ENCODE measurements at places on chromosomes 12 and 14.

DNA sequence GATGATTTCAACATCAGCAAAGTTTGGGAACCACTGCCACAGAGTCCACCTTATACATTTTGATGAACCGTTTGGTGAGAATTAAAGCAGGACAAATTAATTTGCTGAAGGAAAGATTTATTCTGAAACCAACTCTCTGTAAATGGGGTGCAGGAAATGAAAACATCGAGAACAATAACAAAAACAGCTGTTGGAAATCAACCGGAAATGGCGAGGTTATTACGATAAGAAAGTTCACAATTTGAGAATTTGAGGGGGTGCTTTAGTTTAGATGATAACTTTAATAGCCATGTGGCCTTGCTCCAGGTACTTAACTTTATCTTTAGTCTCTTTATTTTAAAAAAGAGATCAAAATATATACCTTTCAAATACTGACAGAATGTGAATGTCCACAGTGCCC, 56.7 kb downstream of the KCNJ8 start:
- DNase-seq: no peak

DNA sequence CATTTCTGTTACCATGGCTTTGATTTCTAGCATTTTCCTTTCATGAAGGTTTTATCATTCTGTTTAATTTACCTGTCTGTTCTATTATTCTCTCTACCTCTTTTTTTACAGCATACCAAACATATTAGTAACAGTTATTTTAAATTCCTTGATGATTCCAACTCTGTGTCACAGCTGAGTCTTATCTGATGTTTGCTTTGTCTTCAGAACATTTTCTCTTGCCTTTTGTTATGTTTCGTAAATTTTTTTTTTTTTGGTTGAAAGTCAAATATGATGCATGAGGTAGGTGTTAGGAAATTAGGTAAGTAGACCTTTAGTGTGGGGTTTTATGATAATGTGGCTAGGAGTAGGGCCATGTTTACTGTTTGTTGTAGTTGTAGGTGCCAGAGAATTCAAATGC, 496.4 kb downstream of the FOXG1 start:
- no peak for DNase-seq

- peak; percentile 25 for DNase-seq
These were observed 7.5 kb downstream of the ITGA5 start for GRCh38 chr12:54411391-54412241.

- peak; percentile 7 for DNase-seq
These were observed 66.7 kb downstream of the RESF1 start for GRCh38 chr12:32025906-32026305.

DNA sequence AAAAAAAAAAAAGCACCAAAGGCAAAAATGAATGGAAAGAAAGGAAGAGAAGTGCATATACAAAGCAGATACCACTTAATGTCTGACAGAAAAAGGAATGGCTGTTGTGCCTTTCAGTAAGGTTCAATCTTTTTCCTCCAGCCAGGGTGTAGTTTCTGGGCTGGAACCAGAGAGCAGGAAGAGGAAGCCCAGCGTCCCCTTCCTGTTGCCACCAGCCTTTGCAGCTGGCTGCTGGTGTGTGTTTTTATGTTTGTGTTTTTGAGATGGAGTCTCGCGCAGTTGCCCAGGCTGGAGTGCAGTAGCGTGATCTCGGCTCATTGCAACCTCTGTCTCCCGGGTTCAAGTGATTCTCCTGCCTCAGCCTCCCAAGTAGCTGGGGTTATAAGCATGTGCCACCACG, 64.6 kb upstream of the LTA4H start:
- DNase-seq: no peak

- no peak for DNase-seq
These were observed 29.3 kb downstream of the HMGA2 start for GRCh38 chr12:65853489-65854157.

DNA sequence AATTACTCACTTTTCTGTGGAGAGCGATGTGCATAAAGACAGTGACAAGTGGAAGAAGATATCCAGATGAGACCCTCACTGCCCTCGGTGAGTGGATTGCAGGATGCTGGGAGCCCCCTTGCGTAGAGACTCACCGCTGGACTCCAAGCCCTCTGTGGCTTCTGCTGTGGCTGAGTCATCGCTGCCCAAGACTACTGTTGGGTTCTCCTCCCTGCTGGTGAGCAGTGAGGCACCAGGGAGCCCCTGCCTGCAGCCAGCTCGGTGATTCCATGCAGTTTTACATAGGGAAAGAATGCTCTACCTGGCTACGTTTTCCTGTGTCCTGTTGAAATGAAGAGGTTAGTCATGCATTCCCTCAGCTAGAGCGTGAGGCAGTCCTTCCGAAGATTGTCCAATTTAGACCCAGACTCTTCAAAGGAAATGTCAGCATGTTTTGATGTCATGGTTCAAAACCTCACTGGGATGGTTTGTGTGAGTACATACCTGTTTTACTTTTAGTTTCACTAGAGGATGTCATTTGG, 28.2 kb downstream of the TRAF3 start:
- peak; percentile 19 for DNase-seq

- no peak for DNase-seq
These were observed 30.4 kb downstream of the FRS2 start for GRCh38 chr12:69500631-69501030.

GRCh38 chr12:119006746-119007145, 25.4 kb downstream of the SRRM4 start:
- DNase-seq: no peak
